ENCODE measurements at places on chromosomes 5 and 9.

DNA sequence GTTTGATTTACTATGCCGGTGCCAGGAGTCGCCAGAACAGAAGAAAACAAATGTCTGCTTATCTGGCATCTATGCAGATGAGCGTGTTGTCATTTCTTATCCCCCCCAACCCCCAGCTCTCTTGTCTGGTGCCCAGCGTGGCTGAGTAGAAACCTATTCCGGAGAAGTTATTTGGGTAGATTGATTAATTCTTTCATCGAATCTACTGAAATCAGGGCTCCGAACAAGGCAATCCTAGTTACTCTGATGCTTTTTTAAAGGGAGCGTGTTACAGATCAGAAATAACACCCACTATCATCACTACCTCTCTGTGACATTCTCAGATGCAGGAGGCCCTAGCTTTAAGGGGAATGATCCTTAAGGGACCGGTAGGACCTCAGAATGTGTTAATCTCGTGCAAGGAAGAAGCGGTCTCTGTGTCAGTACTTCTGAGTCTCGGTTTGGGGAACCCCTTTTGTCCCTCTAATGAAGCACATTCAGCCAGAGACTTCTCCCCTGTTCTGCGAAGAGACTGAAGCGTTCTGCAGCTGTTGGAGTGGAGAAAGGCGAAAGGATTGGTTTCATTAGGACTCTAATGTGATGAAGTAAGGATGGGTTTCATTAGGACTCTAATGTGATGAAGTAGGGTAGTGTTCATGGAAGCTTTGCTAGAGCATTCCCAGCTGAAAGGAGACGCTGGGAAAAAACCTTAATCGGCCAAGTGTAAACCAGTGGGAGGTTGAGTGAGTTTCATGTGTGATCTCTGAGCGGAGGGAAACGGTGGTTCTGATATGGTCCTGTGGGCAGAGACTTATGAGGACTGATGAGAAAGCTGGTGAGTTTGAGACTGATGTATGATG lies 1.5 kb downstream of the PIP5K1B start:
- DNase-seq, result no peak

- DNase-seq, result no peak
Measured at GRCh38 chr5:132067451-132067850, 6.1 kb upstream of the CSF2 start.

GRCh38 chr9:132596200-132596599 lies 13.8 kb downstream of the BARHL1 start:
- no peak for DNase-seq

DNA sequence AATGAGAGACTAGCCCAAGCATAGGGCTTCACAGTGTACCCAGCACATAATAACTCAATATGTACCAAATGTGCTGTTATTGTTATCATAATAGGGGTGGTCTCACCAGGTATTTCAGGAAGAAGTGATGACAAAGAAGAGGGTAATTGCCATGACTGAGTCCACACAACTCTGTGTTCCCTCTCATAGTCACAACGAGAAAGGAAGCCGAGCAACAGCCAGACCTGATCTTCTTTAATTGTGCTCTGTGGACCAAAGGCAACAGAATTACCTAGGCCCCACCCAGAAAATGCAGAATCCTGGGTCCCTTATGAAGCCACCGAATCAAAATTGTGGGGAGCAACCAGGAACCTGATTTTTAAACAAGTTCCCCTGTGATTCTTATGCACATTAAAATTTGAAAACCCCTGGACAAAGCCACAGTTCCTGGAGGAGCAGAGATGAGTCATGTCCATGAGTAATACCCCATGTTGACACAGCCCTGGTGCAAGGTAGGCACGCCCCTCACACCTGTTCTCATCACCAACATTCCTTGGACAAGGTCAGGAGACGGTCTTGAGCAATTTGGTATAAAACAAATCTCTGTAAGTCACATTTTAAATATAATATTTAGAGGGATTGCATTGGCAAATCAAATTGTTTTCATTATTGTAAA lies 5.2 kb downstream of the FGF1 start:
- DNase-seq, result no peak

DNA sequence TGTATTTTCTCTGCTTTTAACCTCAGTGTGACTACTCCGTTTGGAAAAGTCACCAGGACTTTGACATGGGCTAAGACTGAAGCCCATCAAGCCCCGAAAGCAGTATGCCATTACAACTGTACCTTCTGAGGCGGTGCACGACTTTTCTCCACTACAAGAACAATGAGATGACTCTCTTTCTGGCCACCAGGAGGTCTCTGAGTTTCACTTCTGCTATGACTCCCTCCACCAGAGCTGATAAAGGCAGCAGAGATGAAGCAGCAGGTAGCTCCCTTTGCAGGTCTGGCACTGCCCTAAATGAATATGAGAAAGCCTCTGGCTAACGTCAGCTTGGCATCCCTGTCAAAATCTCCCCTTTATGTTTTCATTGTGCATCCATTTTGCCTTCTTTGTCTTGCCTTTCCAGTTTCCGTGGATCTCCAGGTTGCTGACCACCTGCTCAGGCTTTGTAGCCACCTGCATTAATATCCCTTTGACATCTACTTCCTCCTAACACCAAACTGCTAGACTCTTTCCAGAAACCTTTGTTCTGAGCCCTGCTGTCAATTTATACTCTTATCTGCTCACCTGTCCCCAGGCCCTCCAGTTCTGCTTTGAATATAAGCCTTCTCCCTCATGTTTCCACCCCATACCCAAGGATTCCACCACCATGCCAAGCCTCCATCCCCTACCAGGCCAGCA lies 221.7 kb downstream of the ZNF608 start:
- DNase-seq, result no peak

GRCh38 chr5:154274828-154275185 lies 84.3 kb downstream of the GALNT10 start:
- DNase-seq, result no peak

DNA sequence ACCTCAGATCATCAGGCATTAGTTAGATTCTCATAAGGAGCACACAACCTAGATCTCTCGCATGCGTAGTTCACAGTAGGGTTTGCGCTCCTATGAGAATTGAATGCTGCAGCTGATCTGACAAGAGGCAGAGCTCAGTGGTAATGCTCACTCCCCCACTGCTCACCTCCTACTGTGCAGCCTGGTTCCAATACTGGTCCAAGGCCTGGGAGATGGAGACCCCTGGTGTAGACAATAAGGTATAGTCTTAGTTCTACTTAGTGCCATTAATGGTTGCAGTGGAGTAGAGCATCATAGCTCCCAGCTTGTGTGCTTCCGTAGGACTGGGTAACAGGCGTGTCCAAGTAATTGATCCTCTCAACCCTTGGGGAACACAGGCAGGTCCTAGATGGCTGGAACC lies 70.4 kb upstream of the ANKRD55 start:
- no peak for DNase-seq

- DNase-seq, result peak; percentile 2
Measured at GRCh38 chr9:96242811-96243210, 59.2 kb downstream of the HSD17B3 start.

DNA sequence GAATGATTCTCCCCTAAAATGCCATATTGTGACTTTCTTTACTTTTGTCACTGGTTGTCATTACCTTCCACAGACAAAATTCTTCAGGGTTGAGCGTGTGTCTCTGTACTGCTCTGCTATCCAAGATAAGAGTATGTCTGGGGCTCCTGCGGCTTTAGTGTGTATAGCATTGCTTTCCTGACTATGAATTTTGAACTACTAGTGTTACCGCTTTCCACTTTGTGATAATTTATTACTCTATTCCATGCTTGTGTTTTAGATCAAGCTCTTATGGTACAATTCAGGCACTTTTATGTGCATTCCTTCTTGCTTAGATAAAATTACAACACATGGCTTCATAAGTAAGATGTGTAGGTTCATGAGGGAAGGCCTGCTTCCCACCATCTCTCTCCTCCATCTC lies 51.5 kb upstream of the MEF2C start:
- no peak for DNase-seq

GRCh38 chr9:101477214-101477613 lies 41.6 kb upstream of the ALDOB start:
- DNase-seq, result no peak

- DNase-seq, result no peak
Measured at GRCh38 chr5:5523066-5523505, 100.6 kb downstream of the ICE1 start.

- DNase-seq, result no peak
Measured at GRCh38 chr9:16743375-16743774, 127.1 kb downstream of the BNC2 start.

DNA sequence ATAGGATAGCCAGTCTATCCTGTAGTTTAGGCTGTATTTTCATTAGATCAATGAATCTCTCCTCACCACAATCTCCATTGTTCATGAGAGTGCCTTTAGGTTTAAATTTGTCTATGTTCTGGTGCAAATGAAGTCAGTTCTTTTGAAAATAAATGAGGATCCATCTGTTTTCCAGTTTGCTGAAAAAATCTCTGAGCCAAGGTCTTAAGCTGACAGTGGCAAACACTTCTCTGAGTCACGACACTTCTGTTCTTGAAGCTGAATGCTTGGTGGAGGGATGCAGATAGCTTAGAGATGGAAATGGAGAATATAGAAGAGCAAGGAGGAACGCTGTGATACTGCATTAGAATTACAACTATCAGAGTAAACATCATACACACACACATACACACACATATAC lies 34.9 kb downstream of the DMRTA1 start:
- DNase-seq, result no peak

GRCh38 chr5:134079748-134080581 lies 34.5 kb upstream of the TCF7 start:
- DNase-seq, result no peak

GRCh38 chr9:120210274-120210673 lies 369.7 kb downstream of the CDK5RAP2 start:
- DNase-seq, result no peak

DNA sequence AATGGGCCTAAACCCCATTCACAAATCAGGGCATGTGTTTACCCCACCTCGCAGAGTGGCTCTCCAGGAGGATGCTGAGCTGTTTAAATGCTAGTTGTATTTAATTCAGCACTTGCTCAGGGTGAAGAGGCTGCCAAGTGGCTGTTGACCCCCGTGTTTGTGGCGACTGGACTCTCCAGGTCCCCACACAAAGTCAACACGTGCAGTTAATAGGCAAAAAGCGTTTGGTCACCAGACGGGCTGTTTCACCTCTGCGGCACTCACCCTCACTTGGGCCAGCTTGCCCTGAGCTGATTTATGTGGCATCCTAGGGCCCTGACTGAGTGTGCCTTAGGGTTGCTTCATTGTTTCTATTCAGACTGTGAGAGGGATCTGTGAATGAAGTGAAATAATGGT lies 152.3 kb downstream of the GAS1 start:
- DNase-seq, result no peak

GRCh38 chr5:89435347-89435746 lies 552.4 kb upstream of the MEF2C start:
- DNase-seq, result no peak

GRCh38 chr9:134325096-134325812 lies 1.0 kb upstream of the RXRA start:
- DNase-seq, result no peak

- DNase-seq, result peak; percentile 2
Measured at GRCh38 chr5:23507278-23507685, at the start of gene PRDM9. PRDM9 (plus strand) TSS chr5:23507609; CDS start chr5:23509034, 1,425 bp downstream.

GRCh38 chr9:97895211-97895610 lies 27.1 kb downstream of the TRMO start:
- no peak for DNase-seq

- no peak for DNase-seq
Measured at GRCh38 chr9:108410161-108410560, 445.6 kb downstream of the ACTL7B start.

DNA sequence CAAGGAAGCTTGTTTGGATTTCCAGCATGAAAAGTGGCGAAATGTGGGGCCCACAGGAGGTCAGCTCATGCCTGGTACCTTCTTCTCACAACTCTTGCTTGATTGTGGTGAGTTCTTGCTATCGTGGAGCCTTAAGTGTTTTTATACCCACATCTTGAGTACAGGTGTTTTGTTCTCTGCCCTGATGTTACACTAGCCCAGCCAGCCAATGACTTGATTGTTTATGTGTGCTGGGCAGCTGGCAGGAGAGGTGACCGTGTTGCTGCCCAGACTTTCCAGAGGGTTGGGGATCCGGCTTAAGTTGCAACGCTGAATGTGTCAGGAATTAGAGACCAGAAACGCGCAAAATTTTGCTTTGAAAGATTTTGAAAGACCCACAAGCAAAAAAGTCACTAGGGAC lies 24.0 kb upstream of the TPPP start:
- no peak for DNase-seq

DNA sequence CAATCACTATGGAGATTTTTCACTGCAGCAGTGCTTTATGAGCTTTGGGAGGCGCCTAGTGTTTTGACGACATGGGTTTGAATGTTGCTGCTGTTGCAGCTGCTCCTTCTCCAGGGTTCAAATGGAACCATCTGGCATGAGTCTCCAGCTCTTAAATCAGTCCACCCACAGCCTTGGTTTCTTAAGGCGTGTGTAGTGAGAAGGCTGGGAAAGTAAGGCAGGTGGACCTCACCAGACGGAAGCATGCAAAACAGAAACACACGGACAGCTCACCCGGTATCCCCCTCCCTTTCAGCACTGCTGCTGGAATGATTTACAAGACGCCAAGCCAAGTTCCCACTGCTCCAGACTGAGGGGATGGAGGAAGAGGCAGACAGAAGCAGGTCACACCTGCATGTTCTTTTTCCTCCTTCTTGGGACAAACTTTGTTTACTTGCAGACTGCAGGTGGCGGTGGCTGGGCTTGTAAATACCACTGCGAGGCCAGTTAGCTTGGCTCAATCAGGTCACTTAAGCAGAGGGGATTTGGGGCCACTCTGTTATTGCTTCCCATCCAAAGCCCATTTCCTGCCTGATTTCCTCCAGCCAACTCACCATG lies 47.4 kb downstream of the ADAM19 start:
- DNase-seq, result no peak

GRCh38 chr9:133113949-133114885 lies 6.8 kb downstream of the RALGDS start:
- no peak for DNase-seq

GRCh38 chr9:28378231-28378630 lies 805.0 kb upstream of the C9orf72 start:
- DNase-seq, result no peak

GRCh38 chr5:115524199-115524847 lies 20.3 kb downstream of the FEM1C start:
- no peak for DNase-seq

GRCh38 chr5:37900692-37901091 lies 60.9 kb upstream of the GDNF start:
- no peak for DNase-seq

DNA sequence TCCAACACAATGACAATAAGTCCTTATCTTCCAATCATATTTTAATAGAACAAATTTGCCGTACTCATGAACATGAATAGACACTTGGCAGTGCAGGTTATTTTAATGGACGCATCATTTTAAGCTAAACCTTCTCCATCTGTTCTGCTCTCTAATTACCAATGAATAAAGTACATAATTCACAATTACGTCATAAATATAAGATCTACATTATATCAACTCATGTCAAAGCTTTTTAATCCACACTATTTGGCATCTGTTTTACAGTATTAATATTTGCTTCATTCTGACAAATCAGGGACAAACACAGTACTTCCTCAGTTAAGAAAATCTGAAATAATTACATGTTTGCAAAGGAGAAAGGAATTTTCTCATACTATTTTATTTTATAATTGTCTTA lies 344.1 kb upstream of the DMAC1 start:
- DNase-seq, result no peak

All from inflammatory macrophage (primary cell).